ENCODE measurements at places on chromosomes 3 and 15.

DNA sequence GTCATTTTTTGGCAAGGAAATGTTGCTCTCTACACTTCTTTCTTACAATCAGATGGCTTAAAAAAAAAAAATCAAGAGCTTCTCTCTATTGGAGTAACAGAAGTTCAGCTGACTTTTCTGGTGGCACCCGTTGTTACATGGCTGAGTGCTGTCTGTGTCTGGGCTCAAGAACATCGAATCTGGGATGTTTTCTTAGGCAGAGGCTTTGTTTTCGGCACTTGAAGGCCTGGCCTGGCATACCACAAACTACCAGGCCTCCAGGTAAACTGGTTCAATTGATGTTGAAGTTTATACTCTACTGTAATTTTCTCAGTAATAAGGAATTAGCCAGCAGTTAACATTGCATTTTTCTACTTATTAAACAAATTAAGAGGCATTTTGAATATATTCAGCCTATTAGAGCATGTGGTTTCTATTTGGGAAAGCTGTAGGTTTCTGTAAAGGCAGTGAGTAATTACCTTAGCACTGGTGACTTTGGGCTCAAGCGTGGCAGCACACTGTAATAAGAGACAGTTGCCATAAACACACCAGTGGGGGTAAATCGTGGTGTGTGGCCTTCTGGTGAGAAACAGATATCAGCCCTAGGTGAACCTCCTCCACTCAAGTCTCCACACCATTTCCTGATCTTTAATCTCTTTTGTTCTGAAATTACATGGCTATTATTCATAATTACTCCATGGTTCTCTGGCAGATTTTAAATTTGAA is 544.7 kb downstream of the MECOM start:
- DNase-seq = no peak

DNA sequence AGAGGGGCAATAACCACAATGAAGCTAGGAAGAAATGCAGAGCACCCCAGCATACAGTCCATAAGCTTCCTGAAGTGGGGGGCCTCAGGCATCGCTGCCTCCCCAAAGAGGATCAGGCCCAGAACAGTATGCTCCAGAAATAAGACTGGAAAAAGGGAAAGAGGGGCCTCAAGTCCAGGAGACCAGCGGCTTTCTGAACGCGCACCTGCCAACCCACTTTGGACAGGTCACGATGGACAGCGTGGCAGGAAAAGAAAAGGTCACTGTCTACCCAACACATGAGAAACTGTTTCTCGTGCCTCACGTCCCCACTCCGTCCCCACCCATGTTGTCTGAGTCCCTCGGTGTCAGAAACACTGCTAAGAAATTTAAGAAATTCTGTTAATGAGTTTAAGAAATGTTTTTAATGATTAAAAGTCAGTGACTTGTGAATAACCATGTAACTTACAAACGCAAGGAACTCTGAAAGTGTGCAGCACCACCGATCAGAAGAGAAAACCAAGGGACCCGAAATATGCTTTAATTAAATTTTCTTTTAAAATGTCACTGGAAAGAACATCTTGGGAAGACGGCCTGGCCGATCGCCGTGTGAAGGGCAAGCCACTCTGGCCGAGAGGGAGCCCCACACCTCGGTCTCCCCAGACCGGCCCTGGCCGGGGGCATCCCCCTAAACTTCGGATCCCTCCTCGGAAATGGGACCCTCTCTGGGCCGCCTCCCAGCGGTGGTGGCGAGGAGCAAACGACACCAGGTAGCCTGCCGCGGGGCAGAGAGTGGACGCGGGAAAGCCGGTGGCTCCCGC is 1.7 kb upstream of the PPARG start:
- DNase-seq = no peak

DNA sequence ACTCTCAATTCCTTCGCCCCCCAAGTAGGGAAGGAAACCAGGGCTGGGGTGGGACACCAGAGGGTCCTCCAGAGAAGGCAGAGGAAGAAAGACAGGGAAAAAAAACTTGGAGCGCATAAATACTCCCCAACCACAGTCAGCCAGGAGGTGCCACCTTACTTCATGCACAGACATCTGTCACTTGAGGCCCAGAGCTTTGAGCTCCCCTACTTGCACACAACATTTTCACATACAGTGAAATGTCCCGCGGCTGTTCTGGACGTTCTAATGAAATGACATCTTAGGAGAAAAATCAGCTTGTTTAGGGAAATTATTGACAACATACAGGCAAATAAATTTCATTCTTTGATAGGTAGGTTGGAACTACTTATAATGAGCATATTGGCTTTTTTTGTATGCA is 113.0 kb downstream of the LIPC start:
- no peak for DNase-seq

- no peak for DNase-seq
Measured at GRCh38 chr3:194779729-194780224, 94.1 kb downstream of the FAM43A start.

DNA sequence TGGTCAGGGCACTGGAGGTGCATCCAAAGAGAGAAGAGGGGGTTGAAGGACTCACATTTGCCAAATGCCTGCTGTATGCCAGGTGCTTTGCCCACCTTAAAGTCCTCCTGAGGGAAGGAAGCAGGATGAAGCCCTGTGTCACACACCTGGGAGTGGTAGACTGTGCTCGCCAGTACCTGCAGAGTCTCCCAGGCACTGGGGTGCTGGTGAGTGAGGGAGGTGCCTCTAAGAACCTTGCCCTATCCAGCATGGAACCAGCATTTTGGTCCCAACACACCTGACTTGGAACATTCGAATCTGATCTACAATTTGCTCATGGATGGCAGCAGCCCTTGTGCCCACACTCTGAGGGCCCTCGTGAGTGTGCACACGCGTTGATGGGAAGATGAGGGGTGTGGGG is 76.7 kb downstream of the SEC22A start:
- no peak for DNase-seq

GRCh38 chr3:31530039-31530959 is 2.4 kb upstream of the STT3B start:
- no peak for DNase-seq

- no peak for DNase-seq
Measured at GRCh38 chr15:77305953-77306352, 114.0 kb downstream of the PEAK1 start.

- DNase-seq = no peak
Measured at GRCh38 chr3:141411251-141411771, 43.0 kb downstream of the ZBTB38 start.

- DNase-seq = no peak
Measured at GRCh38 chr3:60841355-60841754, 409.9 kb downstream of the FHIT start.

DNA sequence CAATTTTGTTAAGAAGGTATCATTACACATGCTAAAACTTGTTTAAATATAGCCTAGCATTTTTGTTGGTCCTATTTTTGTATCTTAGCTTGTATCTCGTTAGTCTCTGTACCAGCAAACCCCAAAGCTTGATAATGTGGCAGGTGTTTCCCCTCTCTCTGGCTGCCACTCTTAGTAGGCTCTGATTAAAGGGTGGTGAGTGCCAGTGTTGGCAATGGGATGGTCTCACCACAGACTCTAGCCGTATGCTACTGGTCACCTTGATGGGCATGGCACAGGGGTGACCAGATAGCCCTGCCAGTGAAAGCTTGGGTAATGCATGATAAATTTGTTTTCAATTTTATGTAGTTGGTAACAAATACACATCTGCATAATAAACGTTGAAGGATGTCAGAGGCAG is 188.3 kb downstream of the CFAP20DC start:
- DNase-seq = no peak

DNA sequence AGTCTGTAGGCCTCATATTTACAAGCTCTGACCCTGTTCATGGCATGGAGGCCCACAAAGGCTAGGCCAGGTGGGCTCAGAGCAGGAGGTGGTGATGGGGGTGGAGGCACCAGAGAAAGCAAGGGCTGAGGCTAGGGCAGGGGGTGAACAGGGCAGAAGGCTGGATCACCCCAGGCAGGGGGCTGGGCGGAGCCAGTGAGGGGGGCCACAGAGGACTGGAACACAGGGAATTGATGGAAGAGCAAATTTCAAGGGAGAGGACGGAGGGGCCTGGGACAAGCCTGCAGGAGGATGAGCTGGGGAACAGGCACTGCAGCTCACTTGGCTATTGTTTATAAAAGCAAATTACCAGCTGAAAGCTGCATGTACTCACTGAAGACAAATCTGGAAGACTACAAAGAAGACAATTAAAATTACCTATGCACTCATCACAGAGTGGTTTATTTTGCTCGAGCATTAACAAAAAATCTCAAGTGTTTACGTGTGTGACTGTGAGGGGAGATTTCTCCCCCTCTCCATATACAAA is 11.0 kb downstream of the TNFAIP8L3 start:
- DNase-seq = no peak

DNA sequence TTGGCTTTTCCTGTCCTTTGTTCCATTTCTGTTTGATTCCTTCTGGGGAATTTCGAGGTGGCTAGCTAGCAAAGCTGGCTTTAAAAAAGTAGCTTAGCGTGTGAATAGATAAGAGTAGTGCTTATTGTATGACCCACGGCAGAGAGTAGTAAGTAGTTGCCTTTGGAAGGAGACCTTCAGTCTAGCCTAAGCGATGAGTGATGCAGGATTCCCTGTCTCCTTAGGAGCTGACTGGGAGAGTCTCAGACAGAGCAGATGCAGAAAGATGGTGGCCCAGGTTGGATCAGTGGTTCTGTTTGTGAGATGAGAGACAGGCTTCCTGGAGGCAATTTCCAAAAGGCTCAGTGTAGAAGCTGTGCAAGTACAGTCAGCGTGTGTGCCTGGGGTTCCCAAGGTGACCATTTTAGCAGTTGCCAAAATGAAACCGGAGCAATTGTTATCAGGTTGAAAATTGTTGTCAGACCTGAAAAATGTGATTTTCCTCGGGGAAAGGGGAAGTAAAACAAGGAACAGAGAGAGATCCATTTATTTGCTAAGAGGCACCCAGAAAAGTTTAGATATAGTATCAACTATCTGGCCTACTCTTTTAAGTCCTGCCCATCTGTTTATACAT is 681 bp upstream of the IL5RA start:
- DNase-seq = no peak

DNA sequence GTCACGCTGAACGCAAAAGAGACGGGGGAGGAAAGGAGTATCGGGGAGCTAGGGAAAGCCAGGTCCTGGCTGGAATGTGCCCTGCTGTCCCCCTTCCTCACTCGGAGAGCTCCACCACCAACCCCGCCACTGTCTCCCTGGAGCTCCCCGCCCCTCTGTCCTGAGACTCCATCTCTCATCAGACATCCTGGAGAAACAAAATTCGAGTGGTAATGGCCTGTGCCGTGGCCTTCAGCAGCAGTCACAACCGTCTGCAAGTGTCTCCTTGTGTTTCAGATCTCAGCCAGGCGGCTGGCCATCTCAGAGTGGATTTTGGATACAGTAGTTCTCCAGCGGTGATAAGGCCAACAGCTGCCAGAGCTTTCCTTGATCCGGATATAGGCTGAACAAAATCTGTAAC is 76.9 kb downstream of the OCA2 start:
- no peak for DNase-seq

GRCh38 chr15:69838994-69839393 is 258.7 kb downstream of the TLE3 start:
- DNase-seq = no peak

GRCh38 chr15:98526094-98526493 is 122.2 kb upstream of the IGF1R start:
- DNase-seq = no peak

GRCh38 chr3:100637197-100637631 is 27.8 kb downstream of the ADGRG7 start:
- DNase-seq = no peak

DNA sequence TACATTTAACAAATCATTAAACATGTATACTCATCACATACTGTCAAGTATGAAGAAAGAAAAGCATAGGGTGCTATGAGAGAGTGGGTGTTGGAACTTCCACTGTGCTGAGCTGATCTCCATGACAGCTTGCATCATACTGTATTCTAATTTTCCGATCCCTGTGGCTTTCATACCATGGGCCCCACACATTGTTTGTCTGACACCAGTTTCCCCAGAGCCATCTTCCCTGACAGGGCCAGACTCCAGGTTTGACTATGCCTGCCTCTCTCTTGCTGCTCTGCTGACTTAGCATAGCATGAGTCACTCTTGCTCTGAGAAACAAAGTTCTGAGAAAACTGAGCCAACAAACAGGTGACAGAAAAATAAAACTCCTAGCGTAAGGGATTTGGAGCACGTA is 37.0 kb upstream of the CASR start:
- no peak for DNase-seq

- no peak for DNase-seq
Measured at GRCh38 chr3:2198776-2199279, 100.2 kb downstream of the CNTN4 start.

GRCh38 chr15:91947293-91947679 is 93.8 kb downstream of the SLCO3A1 start:
- no peak for DNase-seq

DNA sequence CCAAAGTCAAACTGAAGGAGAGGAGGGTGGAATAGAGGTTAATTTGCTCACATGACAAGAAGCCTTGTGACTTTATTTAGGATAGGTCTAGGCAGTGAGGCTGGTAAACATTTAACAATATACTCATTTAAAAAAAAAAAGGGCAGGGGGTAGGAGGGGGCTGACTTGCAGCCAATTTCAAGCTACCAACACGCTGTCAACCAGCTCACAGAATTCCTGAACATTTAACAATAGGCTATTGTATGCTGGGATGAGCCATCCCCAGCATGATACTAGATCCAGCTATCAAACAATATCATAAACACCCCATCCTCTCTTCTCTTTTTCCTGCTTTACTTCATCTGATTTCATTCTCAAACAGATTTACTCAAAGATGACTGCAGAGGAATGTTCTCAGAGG is 1096.3 kb upstream of the CFAP20DC start:
- no peak for DNase-seq

DNA sequence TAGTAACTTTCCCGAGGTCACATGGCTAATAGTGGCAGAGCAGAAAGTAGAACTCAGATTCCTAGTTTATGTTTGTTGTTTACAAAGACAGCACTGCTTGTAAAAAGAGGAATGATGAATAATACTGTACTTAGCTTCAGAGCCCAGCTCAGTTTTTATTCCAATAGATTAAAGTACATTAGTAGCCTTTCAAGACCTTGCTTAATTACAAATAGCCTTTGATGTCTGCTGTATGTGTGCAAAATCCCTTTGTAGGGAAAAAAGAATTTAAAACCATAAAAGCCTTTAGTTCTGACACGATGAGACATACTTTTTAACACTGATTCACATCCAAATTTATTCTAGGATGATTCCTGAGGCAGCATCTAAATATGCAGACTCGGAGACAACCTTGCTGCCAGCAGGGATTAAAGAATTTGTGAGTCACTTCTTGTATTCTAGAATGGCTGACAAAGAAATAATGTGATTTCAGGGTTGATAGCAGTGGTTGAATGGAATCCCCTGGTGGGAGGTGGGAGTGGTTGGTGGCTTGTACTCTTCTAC is 324.2 kb upstream of the TGFBR2 start:
- DNase-seq = no peak

All from NCI-H2029 (cell line).